MG63 (cell line): ENCODE measurements at places on chromosomes 7 and 10. TPM values are rescaled to one million over a fixed set of nuclear protein-coding genes. Genes with fewer than 3 reads are reported as not detected.

TMEM196 gene
- total RNA-seq = not detected in 2 replicates

PTPN20 gene
- not detected in 2 replicates for total RNA-seq

PGAM2 gene
- total RNA-seq = not detected in 2 replicates

EMX2 gene
- total RNA-seq = 0.33 TPM in 1 of 2 replicates, not detected in the other

FBXW4 gene
- total RNA-seq = 13.8 and 25.4 TPM in 2 replicates
